ENCODE measurements at places on chromosomes 3 and 15.
A peak's percentile ranks its signal among the peaks of the same experiment; 100 is the strongest.

GRCh38 chr3:177932346-177932745 is 603.9 kb upstream of the KCNMB2 start:
- no peaks in the 10 kb centered on the region for H3K27me3 ChIP-seq
- no peak overlapping the region for H3K4me3 ChIP-seq
- no peak overlapping the region for H3K27ac ChIP-seq
- H3K36me3 ChIP-seq: no peaks in the 10 kb centered on the region
- no peak for DNase-seq

GRCh38 chr3:184578822-184579221 is 17.2 kb downstream of the EPHB3 start:
- no peaks in the 10 kb centered on the region for H3K27me3 ChIP-seq
- H3K36me3 ChIP-seq: peaks cover 75% of the 10 kb centered on the region

DNA sequence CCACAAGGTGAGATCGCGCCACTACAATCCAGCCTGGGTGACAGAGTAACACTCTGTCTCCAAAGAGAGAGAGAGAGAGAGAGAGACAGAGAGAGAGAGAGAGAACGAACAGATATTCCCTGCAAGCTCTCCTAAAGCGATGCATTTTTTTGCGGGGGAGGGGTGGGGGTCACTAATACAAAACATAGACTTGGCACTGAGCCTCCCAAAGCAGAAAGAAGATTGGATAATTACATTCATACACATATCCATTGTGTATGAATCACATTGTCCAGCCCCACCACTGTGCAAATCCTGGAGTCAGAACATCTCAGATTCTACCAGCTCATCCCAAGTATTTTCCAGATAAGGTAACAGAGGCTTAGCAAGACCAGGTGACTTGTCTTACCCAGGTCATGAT is 459.9 kb downstream of the MAGI1 start:
- no peak overlapping the region for H3K27ac ChIP-seq
- no peak overlapping the region for H3K4me3 ChIP-seq
- no peak for DNase-seq

GRCh38 chr3:150278195-150278594 is 129.9 kb upstream of the TSC22D2 start:
- peaks cover 6% of the 10 kb centered on the region for H3K4me1 ChIP-seq
- H3K27me3 ChIP-seq: no peaks in the 10 kb centered on the region
- no peak for DNase-seq
- H3K36me3 ChIP-seq: no peaks in the 10 kb centered on the region

DNA sequence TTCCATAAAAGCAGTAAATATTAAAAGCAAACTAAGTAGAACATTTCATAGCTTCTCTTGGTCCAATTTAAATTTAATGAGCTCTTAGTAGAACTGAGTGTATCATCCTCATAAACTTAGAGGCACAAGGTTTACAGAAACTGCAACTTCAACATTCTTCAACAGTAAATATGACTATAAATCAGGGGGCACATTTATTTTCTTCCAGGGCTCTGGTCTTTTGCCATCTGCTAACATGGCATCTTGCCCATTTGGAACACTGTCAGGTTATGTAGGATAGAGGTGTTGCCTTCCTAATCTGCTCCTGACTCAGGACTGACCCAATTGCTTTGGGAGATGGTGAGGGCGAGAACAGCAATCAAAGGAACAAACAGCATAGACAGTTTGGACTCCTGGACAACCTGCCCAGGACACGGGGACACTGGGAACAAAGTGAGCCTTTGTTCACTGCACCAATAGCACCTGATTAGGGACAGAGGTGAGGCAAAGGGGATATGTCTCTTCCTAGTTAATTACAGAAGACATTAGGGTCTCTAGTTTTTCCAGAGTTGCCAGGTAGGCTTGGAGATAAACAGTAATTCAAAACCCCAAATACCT is 610.2 kb upstream of the ROBO2 start:
- H3K27ac ChIP-seq: no peak overlapping the region
- H3K4me1 ChIP-seq: no peaks in the 10 kb centered on the region
- DNase-seq: no peak
- H3K27me3 ChIP-seq: no peaks in the 10 kb centered on the region
- H3K4me3 ChIP-seq: no peak overlapping the region

DNA sequence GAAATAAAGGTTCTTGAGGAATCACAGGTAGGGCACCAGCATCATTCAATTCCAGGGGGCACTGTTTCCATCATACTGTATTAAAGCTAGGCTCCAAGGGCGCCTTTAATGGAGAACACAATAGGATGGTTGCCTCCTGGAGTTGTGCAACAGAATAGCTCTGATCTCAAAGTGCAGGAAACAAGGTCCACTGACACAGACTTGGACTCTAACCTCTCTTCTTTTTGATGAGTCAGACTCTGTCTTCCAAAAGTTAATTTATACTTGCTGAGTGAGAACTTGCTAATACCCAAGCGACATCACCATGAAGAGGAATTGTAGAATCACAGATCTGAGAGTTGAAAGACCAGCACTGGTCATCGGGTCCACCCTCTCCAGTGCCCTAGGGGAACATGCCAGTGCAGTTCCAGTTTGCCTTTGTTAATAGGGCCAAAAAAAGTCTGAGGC is 94.4 kb upstream of the PHLDB2 start:
- no peaks in the 10 kb centered on the region for H3K27me3 ChIP-seq
- H3K36me3 ChIP-seq: no peaks in the 10 kb centered on the region
- H3K27ac ChIP-seq: no peak overlapping the region
- no peak overlapping the region for H3K4me3 ChIP-seq
- peak; percentile 59 for DNase-seq

DNA sequence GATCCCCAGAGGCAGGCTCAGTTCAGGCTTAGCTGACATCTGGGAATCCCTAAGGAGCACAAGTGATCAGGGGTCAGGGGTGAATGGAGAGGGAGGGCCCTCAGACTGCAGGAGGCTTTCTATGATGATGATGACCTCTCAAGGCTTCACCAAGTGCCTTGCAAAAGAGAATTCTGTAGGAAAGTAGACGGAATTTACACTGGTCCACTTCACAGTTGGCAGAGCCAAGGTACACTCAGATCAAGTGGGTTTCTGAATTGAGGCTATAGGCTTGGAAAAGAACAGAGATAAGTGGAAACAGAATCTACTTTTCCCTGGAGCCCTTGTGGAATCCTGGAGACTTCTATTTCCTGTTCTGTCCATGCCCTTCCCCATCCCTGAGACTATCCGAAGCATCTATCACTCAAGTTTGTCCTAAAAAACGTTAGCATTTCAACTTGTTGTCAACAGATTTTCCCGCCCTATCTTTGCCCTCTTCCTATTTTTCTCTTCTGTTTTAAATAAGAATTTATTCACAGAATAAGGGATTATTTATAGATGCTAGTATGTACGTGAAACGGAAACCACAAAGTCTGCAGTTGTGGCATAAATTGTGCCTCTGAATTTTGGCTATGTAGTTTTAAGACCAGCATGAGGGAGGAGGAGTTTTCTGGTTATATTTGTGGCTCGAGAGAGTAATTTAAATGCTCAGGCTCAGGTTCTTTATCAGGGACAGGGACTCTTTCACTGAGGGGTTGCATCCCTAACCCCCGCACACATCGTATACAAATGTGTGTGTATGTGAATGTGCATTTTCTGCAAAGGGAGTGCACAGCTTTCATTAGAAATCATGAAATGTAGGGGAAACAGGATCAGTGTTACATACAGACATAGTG is 12.8 kb downstream of the GCSAM start:
- no peak for DNase-seq
- H3K27me3 ChIP-seq: no peaks in the 10 kb centered on the region
- no peak overlapping the region for H3K4me3 ChIP-seq
- H3K4me1 ChIP-seq: no peaks in the 10 kb centered on the region
- H3K36me3 ChIP-seq: peaks cover 6% of the 10 kb centered on the region

GRCh38 chr3:77158730-77159581 is 119.1 kb downstream of the ROBO2 start:
- no peak for DNase-seq
- H3K4me1 ChIP-seq: no peaks in the 10 kb centered on the region
- H3K36me3 ChIP-seq: no peaks in the 10 kb centered on the region
- no peak overlapping the region for H3K4me3 ChIP-seq
- H3K27ac ChIP-seq: no peak overlapping the region

- H3K4me1 ChIP-seq: no peaks in the 10 kb centered on the region
- no peaks in the 10 kb centered on the region for H3K36me3 ChIP-seq
- H3K27ac ChIP-seq: no peak overlapping the region
- DNase-seq: no peak
- no peaks in the 10 kb centered on the region for H3K27me3 ChIP-seq
These were observed 380.2 kb downstream of the DIPK2A start for GRCh38 chr3:144351773-144352365.

GRCh38 chr3:63450023-63450422 is 171.9 kb downstream of the SYNPR start:
- no peak overlapping the region for H3K27ac ChIP-seq
- H3K27me3 ChIP-seq: no peaks in the 10 kb centered on the region
- no peak overlapping the region for H3K4me3 ChIP-seq
- H3K4me1 ChIP-seq: no peaks in the 10 kb centered on the region
- DNase-seq: no peak

DNA sequence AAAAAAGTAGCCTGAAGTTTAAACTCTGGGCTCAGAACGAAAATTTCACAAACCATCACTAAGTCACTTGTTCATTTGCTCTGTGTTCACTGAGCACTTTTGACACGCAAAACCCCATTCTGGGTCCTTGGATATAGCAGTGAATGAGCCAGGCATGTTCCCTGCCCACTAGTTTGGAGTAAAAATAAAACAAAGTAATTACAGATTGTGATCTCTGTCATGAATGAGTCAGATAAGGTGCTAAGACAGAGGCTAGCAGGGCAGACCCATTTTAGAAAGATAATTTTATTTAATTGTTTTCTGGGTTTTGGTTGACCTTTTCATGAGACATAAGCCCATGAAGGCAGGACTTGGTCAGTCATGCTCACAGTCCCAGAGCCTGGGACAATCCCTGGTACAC is 84.1 kb upstream of the ARHGEF3 start:
- H3K36me3 ChIP-seq: no peaks in the 10 kb centered on the region
- H3K27me3 ChIP-seq: peaks cover 3% of the 10 kb centered on the region
- H3K4me3 ChIP-seq: no peak overlapping the region
- H3K27ac ChIP-seq: no peak overlapping the region
- H3K4me1 ChIP-seq: 0 out of 2 replicates have a peak, but pooled peaks cover 2% of the 10 kb centered on the region

GRCh38 chr3:10285272-10286132 is 7.2 kb downstream of the GHRL start:
- H3K27ac ChIP-seq: no peak overlapping the region
- H3K36me3 ChIP-seq: peaks cover 28% of the 10 kb centered on the region
- H3K4me1 ChIP-seq: no peaks in the 10 kb centered on the region
- DNase-seq: peak; percentile 17

DNA sequence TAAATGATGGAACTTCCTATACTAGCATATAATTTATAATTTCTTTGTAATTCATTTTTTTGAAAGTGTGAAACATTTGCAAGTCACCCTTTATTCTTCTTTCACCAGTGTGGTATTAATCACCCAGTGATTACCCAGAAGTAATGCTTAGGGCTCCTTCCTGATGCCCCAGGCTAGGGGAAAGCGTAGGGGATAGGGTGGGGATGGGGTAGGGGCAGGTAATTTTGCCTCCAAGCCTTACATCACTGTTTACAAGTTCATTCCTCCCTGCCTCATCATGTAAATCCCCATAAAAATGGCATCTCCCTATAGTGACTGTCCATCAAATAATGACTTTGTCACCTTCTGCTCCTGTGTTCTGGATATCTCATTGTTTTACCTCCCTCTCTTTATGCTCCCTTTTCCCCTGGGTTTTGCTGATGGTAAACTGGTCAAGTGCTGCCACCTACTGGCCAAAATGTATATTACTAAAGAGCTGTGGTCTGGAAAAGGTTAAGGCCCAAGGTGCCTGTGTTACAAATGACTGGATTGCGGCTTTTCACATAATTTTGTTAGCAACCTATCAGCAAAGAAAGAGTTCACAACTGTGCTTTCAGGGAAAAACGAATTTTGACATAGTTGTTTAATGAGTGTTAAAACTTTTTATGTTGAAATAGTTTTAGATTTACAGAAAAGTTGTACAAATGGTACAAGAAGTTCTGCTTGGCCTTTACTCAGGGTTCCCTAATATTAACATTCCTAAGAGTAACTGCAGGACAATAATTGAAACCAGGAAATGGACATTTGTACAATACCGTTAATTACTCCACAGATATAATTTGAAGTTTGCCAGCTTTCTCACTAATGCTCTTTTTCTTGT is 54.7 kb downstream of the ONECUT1 start:
- no peak overlapping the region for H3K4me3 ChIP-seq
- no peaks in the 10 kb centered on the region for H3K4me1 ChIP-seq
- no peak overlapping the region for H3K27ac ChIP-seq
- no peaks in the 10 kb centered on the region for H3K27me3 ChIP-seq

- DNase-seq: no peak
- H3K36me3 ChIP-seq: no peaks in the 10 kb centered on the region
- no peaks in the 10 kb centered on the region for H3K27me3 ChIP-seq
- no peak overlapping the region for H3K27ac ChIP-seq
- H3K4me1 ChIP-seq: peaks cover 2% of the 10 kb centered on the region
These were observed 2.2 kb upstream of the SLC4A7 start for GRCh38 chr3:27486336-27486735.

DNA sequence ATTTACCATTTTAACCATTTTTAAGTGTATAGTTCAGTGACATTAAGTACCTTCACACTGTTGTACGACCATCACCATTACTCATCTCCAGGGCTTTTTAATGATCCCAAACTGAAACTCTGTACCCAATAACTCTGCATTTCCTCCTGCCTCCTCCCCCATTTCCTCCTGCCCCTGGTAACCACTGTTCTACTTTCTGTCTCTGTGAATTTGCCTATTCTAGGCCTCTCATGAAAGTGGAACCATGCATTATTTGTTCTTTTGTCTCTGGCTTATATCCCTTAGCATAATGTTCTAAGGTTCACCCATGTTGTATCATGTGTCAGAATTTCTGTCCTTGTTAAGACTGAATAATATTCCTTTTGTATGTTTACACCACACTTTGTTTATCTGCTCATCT is 154.2 kb downstream of the MECOM start:
- no peaks in the 10 kb centered on the region for H3K4me1 ChIP-seq
- H3K4me3 ChIP-seq: no peak overlapping the region
- H3K27me3 ChIP-seq: no peaks in the 10 kb centered on the region

GRCh38 chr3:48268936-48269561 is 28.1 kb downstream of the ZNF589 start:
- no peak overlapping the region for H3K27ac ChIP-seq
- H3K27me3 ChIP-seq: no peaks in the 10 kb centered on the region
- H3K4me1 ChIP-seq: no peaks in the 10 kb centered on the region
- no peak overlapping the region for H3K4me3 ChIP-seq
- no peak for DNase-seq

- peaks cover 5% of the 10 kb centered on the region for H3K4me1 ChIP-seq
- H3K27me3 ChIP-seq: no peaks in the 10 kb centered on the region
- peak; percentile 59 for DNase-seq
- H3K36me3 ChIP-seq: peaks cover 9% of the 10 kb centered on the region
- H3K4me3 ChIP-seq: peak within 1 kb of the TSS; percentile 74
These were observed at the start of gene ELL3 for GRCh38 chr15:43776718-43777266. Gene ELL3, minus strand, starts transcription at chr15:43776966. Its CDS starts 65 bp downstream, at chr15:43776901.

GRCh38 chr3:30602946-30603345 is 3.5 kb upstream of the TGFBR2 start:
- H3K4me3 ChIP-seq: no peak overlapping the region
- H3K36me3 ChIP-seq: no peaks in the 10 kb centered on the region
- no peak overlapping the region for H3K27ac ChIP-seq

GRCh38 chr3:46027021-46027705 is at the start of gene XCR1:
Gene XCR1, minus strand, starts transcription at chr3:46027483. Its CDS starts 5,536 bp downstream, at chr3:46021947.
- peaks cover 5% of the 10 kb centered on the region for H3K27me3 ChIP-seq
- H3K4me3 ChIP-seq: no peak within 1 kb of the TSS
- H3K36me3 ChIP-seq: no peaks in the 10 kb centered on the region
- H3K27ac ChIP-seq: no peak within 1 kb of the TSS

Measured in IMR-90 (cell line).